Left lung (tissue), 14 donors: ENCODE measurements at places on chromosomes 11 and 22. TPM values are rescaled to one million over a fixed set of nuclear protein-coding genes. Genes with fewer than 3 reads are reported as not detected.

CELSR1 gene
- 25.9 TPM for polyA plus RNA-seq

SYT12 gene
- polyA plus RNA-seq: 0.10 TPM

RNF141 gene
- 32.3 TPM for polyA plus RNA-seq

KRTAP5-11 gene
- not detected for polyA plus RNA-seq

CRYBB1 gene
- polyA plus RNA-seq: 1.0 TPM

DDX25 gene
- polyA plus RNA-seq: 2.2 TPM

TMPRSS6 gene
- 0.47 TPM for polyA plus RNA-seq

KIRREL3 gene
- 2.4 TPM for polyA plus RNA-seq

DNA sequence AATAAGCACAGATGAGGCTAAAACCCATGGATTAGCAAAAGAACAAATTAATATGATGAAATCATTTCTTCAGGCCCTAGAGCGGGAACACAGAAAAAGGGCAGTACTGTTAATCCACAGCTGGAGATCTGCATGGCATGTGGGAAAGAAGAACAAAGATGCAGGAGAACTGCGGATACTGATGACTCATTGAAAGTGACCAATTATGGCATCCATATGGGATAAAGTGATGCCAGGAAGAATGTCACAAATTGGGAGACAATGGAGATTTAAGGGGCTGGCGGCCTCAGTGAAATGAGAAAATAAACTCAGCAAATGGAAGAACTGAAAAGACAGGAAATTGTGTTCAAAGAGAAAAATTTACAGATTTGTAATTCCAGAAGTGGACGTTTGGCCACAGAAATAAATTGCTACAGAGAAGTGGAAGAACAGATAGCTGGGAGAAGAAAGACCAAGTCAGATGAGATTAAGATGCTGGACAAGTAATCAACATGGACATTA is 39.4 kb downstream of the SIK3 start:
- no peaks in the 10 kb centered on the region for H3K27me3 ChIP-seq
- no peaks in the 10 kb centered on the region for H3K36me3 ChIP-seq
- DNase-seq: peak; percentile 42
- no peak overlapping the region for H3K4me3 ChIP-seq

DNA sequence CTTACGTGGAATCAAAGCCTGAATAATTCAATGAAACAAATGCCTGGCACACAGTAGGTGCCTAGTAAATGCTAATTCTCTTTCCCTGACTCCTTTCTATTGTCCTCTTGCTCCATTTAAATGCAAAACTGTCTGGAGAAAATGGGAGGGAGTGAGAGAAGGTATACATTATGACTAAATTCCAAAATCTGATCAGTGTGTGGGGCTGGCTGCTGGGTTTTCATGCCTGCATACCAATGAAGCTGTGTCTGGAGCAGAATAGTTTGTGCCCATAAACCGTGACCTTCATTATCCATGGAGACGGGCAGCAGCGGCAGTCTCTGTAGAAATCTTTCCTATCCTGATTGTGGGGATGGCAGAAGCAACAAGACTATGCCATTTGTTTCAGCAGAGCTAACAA is 223.4 kb upstream of the ZBED5 start:
- H3K4me1 ChIP-seq: no peaks in the 10 kb centered on the region
- no peaks in the 10 kb centered on the region for H3K27me3 ChIP-seq
- no peaks in the 10 kb centered on the region for H3K36me3 ChIP-seq
- H3K4me3 ChIP-seq: no peak overlapping the region
- DNase-seq: no peak
- no peak overlapping the region for H3K27ac ChIP-seq

DNA sequence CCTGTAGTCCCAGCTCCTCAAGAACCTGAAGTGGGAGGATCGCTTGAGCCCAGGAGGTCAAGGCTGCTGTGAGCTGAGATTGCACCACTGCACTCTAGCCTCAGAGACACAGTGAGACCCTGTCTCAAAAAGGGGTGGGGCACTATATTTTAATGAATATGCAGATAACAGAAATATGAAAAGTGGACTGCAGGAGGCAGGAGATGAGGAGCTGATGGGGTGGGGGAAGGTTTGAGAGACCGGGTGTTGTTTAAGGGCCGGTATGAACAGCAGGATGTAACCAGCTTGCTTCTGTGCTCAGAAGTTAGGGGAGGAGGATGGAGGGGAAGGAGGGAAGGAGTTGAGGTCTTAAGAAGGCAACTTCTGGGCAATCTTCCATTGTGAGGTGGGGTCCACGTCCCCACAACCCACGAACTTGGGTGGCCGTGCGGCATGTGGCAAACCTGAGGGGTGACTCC is 1.3 kb upstream of the B4GALNT4 start:
- H3K4me3 ChIP-seq: no peak overlapping the region
- no peaks in the 10 kb centered on the region for H3K4me1 ChIP-seq
- H3K27ac ChIP-seq: no peak overlapping the region
- no peak for DNase-seq
- H3K36me3 ChIP-seq: no peaks in the 10 kb centered on the region

DNA sequence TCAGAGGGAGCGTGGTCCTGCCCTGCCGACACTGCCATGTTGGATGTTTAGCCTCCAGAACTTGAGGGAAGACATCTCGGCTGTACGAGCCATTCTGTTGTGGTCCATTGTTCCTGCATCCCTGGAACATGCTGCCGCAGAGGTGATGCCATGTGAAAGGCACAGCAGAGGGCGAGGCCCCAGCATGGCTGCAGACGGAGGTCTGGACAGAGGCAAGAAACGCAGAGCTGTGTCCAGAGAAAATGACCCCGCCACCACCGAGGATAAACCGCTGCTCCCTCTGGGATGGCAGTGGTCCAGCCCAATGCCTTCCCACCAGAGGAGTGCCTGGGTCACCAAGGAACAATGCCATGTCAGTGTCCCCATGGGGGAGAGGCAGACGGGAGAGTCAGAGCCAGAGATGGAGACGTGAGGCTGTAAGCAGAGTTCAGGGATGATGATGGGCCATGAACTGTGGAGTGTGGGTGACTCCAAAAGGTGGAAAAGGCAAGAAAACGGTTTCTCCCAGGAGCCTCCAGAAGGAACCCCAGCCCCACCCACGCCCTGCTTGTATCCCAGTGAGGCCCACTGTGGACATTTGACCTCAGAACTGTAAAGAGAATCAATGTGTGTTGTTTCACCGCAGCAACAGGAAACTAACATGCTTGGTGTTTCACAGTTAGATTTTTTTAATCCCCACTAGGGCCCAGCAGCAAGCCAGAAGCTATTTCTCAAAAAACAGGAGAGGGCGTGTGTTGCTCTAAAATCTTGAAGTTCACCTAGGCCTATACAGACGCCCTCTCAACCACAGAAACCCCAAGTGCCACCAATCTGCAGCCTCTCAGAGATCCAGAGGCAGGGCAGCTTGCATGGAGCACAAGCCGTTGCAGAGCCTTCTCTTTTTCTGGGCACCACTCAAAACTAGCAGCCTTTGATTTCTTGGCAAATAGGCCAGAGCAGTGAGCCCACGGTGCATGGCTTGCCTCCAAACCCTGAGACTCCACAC is 1422.9 kb downstream of the TBC1D22A start:
- H3K27ac ChIP-seq: no peak overlapping the region
- no peak overlapping the region for H3K4me3 ChIP-seq
- no peaks in the 10 kb centered on the region for H3K27me3 ChIP-seq

GRCh38 chr22:38710351-38710750 is 4.6 kb downstream of the GTPBP1 start:
- H3K27ac ChIP-seq: no peak overlapping the region
- no peak for DNase-seq
- H3K27me3 ChIP-seq: no peaks in the 10 kb centered on the region

GRCh38 chr22:37734402-37734700 is 37.5 kb downstream of the TRIOBP start:
- H3K27me3 ChIP-seq: no peaks in the 10 kb centered on the region
- H3K36me3 ChIP-seq: no peaks in the 10 kb centered on the region
- no peak overlapping the region for H3K4me3 ChIP-seq
- no peak overlapping the region for H3K27ac ChIP-seq
- H3K4me1 ChIP-seq: peaks cover 40% of the 10 kb centered on the region

DNA sequence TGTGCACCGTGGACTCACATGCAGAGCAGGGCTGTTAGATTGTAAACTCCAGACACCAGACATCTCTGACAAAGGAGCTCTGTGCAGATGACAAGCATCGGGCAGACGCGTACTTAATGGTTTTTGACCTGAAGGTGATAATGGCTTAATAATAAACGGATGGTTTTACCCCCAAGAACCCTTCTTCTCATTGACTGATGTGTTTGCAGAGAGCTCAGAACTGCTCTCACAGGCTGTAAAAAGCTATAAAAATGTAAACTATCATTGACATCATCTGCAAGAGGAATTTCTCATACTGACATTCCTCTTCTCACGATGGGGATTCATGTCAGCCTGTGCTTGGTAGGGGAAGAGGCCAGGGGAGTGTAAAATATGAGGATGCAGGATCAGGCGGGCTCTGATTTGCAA is 8.6 kb upstream of the ARHGAP8 start:
- DNase-seq: no peak
- H3K4me3 ChIP-seq: no peak overlapping the region
- no peaks in the 10 kb centered on the region for H3K36me3 ChIP-seq

DNA sequence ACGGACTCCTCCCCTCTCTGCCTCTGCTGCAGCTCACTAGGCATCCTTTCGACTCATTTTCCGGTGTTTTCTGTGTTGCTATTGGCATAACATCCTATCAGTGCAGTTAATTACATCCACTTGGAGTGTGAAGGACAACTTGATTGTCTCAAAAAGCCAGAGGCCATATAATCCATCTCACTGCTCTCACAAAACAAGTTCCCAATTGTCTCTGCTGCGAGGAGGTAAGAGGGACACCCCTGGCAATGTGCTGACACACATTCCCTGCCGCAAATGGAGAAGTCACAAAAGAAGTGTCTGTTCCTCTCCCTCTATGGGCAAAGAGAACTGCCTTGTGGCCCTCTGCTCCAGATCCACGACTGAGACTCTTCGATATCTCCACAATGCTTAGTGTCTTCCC is 618.4 kb downstream of the OPCML start:
- H3K27ac ChIP-seq: no peak overlapping the region
- no peak for DNase-seq

- H3K36me3 ChIP-seq: no peaks in the 10 kb centered on the region
- H3K4me1 ChIP-seq: no peaks in the 10 kb centered on the region
- no peak overlapping the region for H3K27ac ChIP-seq
- H3K27me3 ChIP-seq: peaks cover 16% of the 10 kb centered on the region
These were observed 4.3 kb downstream of the SSTR3 start for GRCh38 chr22:37207981-37208380.

DNA sequence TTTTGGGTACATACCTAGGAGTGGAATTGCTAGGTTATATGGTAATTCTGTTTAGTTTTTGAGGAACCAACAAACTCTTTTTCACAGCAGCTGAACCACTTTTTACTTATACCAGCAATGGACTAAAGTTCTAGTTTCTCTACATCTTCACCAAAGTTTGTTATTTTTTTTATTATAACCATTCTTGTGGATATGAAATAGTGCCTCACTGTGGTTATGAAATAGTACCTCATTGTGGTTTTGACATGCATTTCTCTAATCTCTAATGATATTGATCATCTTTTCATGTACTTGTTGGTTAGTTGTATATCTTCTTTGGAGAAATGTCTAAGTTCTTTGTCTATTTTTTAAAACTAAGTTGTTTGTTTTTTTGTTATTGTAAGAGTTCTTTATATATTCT is 27.2 kb downstream of the STIM1 start:
- H3K27me3 ChIP-seq: no peaks in the 10 kb centered on the region
- no peak overlapping the region for H3K27ac ChIP-seq
- no peak for DNase-seq

- H3K36me3 ChIP-seq: no peaks in the 10 kb centered on the region
- no peak overlapping the region for H3K4me3 ChIP-seq
- H3K27ac ChIP-seq: no peak overlapping the region
- no peak for DNase-seq
These were observed 800.9 kb upstream of the TENM4 start for GRCh38 chr11:80241766-80242165.

- no peak for DNase-seq
- H3K4me1 ChIP-seq: no peaks in the 10 kb centered on the region
- no peaks in the 10 kb centered on the region for H3K27me3 ChIP-seq
- H3K4me3 ChIP-seq: no peak overlapping the region
These were observed 1054.3 kb upstream of the TENM4 start for GRCh38 chr11:80495116-80495515.

GRCh38 chr22:42688241-42689211 is 32.1 kb downstream of the A4GALT start:
- peak; percentile 95 for DNase-seq
- no peaks in the 10 kb centered on the region for H3K27me3 ChIP-seq
- H3K4me3 ChIP-seq: no peak overlapping the region
- H3K4me1 ChIP-seq: peaks cover 35% of the 10 kb centered on the region
- H3K27ac ChIP-seq: peak overlapping the region; percentile 54
- no peaks in the 10 kb centered on the region for H3K36me3 ChIP-seq

- no peak overlapping the region for H3K4me3 ChIP-seq
- no peak overlapping the region for H3K27ac ChIP-seq
- H3K27me3 ChIP-seq: peaks cover 15% of the 10 kb centered on the region
- H3K4me1 ChIP-seq: no peaks in the 10 kb centered on the region
- DNase-seq: peak; percentile 66
These were observed 124.4 kb downstream of the CTTN start for GRCh38 chr11:70522593-70523311.

DNA sequence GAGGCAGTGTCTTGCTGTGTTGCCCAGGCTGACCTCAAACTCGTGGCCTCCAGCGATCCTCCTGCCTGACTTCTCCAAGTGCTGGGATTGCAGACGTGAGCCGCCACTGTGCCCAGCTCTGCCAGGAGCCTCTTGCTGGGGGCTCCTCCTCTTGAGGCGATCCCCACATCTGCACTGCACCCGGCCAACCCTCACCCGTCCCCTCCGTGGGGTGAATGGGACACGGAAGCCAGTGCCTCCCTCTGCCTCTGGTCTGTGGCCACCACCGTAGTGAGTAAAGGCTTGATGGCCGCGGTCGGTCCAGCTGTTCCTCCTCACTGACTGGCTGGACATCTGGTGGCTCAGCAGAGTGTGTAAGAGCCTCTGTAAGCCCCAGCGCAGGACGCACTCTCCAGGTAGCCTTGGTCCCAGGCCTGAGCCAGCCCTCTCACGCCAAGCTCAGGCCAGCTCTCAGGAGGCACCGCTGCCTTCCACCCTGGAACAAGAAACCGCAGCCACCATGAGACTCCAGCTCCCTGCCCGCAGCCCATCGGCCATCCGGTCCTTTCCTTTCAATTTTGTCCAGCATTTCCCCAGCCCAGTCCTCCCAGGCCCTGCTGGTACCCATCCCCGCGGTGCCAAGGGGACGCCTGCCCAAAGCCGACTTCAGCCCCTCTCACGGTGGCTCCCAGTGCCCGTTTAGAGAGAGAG is 100.3 kb downstream of the BRD1 start:
- peaks cover 15% of the 10 kb centered on the region for H3K4me1 ChIP-seq
- H3K27me3 ChIP-seq: peaks cover 16% of the 10 kb centered on the region
- no peak overlapping the region for H3K27ac ChIP-seq

DNA sequence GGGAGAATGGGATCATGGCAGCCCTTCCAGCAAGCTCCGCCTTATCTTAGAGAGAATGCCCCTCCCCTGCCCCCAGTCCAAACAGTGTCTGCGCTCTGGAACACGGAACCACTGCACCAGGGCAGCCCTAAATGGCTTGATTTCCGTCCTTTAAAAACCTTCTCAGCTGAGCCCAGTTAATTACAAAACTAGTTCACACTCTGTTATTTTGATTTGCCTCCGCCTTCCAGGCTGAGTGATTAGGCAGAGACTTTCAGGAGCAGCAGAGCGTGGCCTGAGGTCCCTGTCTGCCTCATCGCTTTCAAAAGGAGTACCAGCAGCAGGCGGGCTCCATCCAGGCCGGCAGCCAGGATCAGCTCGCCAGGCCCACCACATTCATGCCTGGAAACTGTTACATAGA is 313.0 kb downstream of the BRD1 start:
- H3K4me1 ChIP-seq: no peaks in the 10 kb centered on the region
- H3K36me3 ChIP-seq: no peaks in the 10 kb centered on the region
- H3K27me3 ChIP-seq: peaks cover 12% of the 10 kb centered on the region
- H3K27ac ChIP-seq: no peak overlapping the region
- no peak overlapping the region for H3K4me3 ChIP-seq
